PC-9 (cell line): ENCODE measurements at places on chromosomes 11 and 22. TPM values are rescaled to one million over a fixed set of nuclear protein-coding genes. Genes with fewer than 3 reads are reported as not detected.

- no peak for DNase-seq
These were observed 23.4 kb upstream of the PLAAT2 start for GRCh38 chr11:63586451-63587166.

GRCh38 chr11:83035070-83035854 is 36.4 kb downstream of the RAB30 start:
- DNase-seq: no peak

- no peak for DNase-seq
These were observed 7.0 kb downstream of the MAPK8IP2 start for GRCh38 chr22:50607659-50608020.

GRCh38 chr11:126716456-126717083 is 284.0 kb downstream of the KIRREL3 start:
- DNase-seq: no peak

DNA sequence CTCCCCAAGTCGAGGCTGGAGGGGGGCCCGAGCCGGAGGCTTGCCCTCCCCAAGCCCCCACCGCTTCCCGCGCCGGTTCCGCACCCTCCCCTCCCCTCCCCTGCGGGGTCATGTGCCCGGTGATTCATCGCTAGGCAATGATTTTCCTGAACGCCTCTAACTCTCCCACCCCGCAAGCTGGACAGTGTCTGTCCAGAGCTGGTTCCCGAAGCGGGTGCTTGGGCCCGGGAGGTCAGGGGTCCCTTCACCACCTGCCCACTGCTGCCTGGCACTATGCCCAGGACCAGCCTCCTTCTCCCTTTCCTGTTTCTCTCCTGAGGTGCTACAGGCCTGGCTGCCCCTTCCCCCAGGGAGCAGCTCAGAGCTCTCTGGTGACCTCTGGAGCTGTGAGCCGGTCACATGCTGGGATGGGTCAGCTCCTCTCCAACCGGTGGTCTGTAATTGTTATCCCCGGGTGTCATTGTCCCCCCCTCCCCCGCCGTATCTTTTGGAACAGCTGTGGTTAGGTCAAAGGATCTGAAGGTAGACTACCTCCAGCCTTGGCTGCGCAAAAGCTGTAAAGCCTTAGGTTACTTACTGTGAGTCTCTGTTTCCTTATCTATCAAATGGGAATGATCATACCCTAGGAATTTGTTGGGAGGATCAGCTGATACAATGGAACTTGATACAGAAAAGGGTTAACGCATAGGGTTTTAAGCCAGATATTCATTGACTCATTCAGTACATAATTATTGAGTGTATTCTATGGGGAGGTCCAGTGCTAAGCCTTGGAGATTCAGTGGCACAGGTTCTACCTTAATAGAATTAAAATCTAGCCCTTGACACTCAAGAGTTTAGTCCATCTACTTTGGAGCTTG is 753 bp downstream of the STX3 start:
- peak; percentile 68 for DNase-seq

- no peak for DNase-seq
These were observed 146.5 kb downstream of the MYO18B start for GRCh38 chr22:25888399-25889054.

- no peak for DNase-seq
These were observed 5.7 kb downstream of the SLC39A13 start for GRCh38 chr11:47413908-47414684.

DNA sequence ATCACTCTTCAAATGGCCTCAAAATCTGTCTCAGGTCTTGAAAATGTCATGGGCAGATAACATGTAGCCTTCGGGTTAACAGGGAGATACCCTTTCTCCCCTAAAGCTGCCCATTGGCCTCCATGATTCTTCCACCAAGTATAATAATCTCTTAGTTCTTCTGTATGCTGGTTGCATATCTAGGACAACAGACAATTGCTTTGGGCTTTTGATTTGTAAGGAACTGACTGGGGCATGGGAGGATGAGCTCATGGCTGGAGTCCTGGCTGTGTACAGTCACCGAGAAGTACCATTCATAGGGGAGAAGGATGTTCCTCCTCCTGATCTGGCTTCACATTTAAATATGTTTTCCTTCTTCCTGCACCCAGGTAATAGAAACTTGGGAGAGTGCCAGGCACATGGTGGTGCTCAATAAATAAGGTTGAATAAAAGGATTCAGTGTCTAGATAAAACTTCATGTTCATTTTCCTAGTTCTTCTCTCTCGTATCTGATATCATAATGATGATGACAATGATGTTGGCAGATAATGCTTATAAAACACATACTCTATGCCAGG is 2.8 kb upstream of the AMPD3 start:
- no peak for DNase-seq

DNA sequence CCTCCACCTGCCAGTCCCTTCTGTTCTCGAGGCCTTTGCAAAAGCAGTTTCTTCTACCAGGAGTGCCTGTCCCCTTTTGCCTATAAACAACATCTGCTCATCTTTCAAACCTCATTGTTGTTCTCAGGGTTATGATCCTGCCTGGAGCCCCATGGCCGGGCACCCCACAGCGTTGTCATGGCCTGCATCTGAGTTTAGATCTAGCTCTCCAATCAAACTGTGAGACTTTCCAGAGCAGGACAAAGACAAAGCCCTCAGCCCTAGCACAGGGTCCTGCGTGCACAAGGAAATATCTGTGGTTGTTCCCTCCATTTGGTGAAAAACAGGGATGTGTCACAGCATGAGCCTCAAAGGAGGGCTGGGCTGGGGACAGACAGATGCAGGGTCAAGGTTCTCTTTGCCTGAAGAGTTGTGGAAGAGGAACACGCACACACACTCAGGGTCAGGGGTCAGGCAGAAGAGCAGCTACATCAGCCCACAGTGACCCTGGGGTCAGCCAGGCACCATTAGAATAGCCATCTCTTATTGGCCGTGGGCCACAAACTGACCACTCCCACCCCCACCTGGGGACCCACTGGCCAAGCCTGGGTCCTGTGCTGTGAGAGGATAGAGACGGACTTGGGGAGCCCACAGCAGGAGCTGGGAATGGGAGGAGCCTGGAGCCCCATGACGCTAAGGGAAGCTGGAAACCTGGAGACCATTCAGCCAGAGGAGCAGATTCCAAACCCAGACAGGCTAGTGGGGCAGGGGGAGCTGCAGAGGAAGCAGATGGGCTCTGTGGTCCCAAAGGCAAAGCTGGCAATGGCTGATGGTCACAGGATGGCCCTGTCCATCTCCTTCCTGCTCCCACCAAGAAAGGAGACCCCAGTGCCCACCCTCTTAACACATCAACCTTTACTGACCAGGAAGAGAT is 99.4 kb downstream of the PDE2A start:
- no peak for DNase-seq

DNA sequence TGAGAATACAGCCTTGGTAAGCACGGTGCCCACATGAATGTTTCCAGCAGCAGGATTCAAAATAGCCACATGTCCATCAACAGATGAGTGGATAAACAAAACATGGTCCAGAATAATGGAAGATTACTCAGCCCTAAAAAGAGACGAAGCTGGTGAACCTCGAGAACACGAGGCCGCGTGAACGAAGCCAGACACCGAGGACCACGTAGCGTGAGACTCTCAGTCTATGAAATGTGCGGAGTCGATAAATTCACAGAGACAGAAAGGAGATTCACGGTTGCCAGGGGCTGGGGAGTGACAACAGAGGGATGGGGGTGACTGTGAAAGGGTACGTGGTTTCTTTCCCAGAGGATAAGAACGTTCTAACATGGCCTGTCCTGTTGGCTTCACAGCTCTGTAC is 2.9 kb upstream of the ASCL2 start:
- DNase-seq: no peak

- no peak for DNase-seq
These were observed 380.1 kb downstream of the METTL15 start for GRCh38 chr11:28488336-28488735.

GRCh38 chr11:27525824-27526516 is 19.4 kb upstream of the LIN7C start:
- DNase-seq: no peak

MMP13 gene
- total RNA-seq: not detected in 2 replicates

CARD16 gene
- 0.63 and 2.5 TPM in 2 replicates for total RNA-seq

ZFP91 gene
- 40.6 and 67.5 TPM in 2 replicates for total RNA-seq

GAL gene
- total RNA-seq: 3.9 and 12.8 TPM in 2 replicates

MS4A12 gene
- not detected in 2 replicates for total RNA-seq

NLRX1 gene
- total RNA-seq: 18.4 and 22.5 TPM in 2 replicates

CTSF gene
- 34.3 and 59.2 TPM in 2 replicates for total RNA-seq

MAJIN gene
- total RNA-seq: 4.5 and 7.1 TPM in 2 replicates

NRXN2 gene
- total RNA-seq: 0.10 TPM in 1 of 2 replicates, not detected in the other
